ENCODE measurements at places on chromosomes 2 and 18.

GRCh38 chr2:132844585-132844984 lies 174.6 kb upstream of the LYPD1 start:
- DNase-seq = no peak

- no peak for DNase-seq
Observed at GRCh38 chr2:148023861-148024260, 3.0 kb downstream of the MBD5 start.

DNA sequence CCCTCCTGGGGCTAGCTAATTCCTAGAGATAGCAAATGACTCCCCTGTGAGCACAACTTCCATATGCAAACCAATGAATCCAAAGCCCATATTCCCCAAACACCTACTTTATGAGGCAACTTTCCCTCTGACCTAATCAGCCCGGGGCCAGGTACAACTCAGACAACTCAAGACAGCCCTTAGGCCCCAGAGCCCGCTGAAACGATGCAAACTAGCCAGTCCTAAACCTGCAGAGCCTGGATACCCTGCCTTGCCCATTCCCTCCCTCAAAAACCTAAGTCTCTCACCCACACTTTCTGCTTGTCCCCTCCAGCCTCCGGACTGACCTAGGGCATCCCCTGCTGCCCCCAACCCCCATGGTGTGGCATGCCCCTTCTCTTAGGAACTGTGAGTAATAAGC lies 142.8 kb downstream of the ACTR3 start:
- DNase-seq = no peak

- DNase-seq = peak; percentile 76
Observed at GRCh38 chr2:11155381-11156035, at the start of gene SLC66A3. SLC66A3 (plus strand) TSS chr2:11155467; CDS start chr2:11155547, 80 bp downstream.

DNA sequence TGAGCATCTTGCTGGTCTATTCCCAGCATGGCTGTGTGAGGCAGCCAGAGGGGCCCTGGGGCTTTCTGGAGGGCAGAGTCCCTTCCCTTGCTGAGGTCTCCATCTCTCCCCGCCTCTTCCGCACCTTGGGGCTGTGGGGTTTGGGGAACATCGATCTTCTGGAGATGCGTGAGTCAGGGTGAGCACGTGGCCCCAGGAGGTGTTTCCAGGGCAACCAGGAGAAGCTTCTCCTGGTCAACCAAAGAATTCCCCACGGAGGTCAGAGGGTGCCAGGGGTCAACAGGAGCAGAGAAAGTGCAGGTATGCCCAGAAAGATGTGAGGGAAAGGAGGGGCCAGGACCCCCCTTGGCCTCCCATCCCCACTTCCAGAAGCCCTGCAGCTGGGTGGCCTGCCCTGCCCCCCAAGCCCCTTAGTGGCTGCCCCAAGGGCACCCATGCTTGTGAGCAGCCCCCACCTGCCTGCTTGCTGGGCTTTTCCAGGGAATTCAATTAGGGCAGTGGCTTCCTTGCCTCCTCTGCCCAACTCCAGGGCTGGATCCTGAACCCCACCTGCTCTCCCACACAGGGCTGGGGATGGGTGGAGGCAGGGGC lies 2.8 kb upstream of the PROM2 start:
- DNase-seq = peak; percentile 6

DNA sequence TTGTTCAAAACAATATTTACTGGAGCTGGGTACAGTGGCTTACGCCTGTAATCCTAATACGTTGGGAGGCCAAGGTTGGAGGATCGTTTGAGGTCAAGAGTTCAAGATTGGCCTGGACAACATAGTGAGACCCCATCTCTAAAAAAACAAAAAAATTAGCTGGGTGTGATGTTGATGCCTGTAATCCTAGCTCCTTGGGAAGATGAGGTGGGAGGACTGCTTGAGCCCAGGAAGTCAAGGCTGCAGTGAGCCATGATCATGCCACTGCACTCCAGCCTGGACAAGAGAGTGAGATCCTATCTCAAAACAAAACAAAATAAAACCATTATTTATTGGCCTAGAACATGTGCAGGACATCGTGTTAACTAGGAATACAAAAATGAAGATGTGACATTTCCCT lies 77.5 kb downstream of the COLEC12 start:
- DNase-seq = no peak

DNA sequence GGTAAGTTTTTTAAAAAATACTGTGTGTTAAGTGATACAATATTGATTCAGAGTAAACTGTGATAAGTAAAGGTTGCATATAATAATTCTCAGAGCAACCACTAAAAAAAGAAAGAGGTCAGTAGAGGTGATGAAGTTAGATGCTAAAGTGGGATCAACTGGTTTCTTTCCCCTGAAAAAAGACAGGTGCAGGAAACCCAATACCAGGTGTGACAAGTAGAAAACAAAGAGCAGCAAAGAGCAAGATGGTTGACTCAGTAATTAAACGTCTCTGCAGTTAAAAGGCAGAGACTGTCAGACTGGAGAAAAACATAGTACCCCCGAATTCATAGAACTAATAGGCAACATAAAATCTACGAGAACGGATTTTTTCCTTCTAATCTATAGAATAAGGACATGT lies 128.3 kb downstream of the ATP9B start:
- no peak for DNase-seq

- DNase-seq = no peak
Observed at GRCh38 chr2:46545015-46545839, 65.9 kb downstream of the TMEM247 start.

- no peak for DNase-seq
Observed at GRCh38 chr2:216082805-216083204, 1.1 kb downstream of the TMEM169 start.

- DNase-seq = no peak
Observed at GRCh38 chr2:181046833-181047232, 66.4 kb downstream of the UBE2E3 start.

- DNase-seq = no peak
Observed at GRCh38 chr2:127517465-127517864, 8.8 kb downstream of the IWS1 start.

DNA sequence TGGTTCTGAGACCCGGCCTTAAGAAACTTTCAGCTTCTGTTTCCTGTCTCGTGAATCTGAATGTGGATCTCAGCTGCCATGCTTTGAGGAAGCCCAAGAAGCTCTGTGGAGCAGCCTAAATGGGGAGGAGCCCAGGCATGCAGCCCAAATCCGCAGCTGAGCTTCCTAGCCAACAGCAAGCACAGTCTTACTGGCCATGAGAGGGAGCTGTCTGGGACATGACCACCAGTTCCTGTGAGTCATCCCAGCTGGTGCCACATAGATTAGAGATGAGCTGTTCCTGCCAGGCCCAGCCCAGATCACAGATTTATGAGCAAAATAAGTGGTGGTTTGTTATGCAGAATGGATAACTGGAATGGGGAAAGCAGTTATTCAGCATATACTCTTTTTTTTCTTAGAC lies 224.4 kb upstream of the APCDD1 start:
- DNase-seq = no peak

- DNase-seq = no peak
Observed at GRCh38 chr2:96810783-96811192, 5.3 kb upstream of the CNNM3 start.

- no peak for DNase-seq
Observed at GRCh38 chr2:171852366-171852888, 41.6 kb downstream of the SLC25A12 start.

GRCh38 chr2:101710471-101711318 lies 13.2 kb downstream of the MAP4K4 start:
- DNase-seq = no peak

DNA sequence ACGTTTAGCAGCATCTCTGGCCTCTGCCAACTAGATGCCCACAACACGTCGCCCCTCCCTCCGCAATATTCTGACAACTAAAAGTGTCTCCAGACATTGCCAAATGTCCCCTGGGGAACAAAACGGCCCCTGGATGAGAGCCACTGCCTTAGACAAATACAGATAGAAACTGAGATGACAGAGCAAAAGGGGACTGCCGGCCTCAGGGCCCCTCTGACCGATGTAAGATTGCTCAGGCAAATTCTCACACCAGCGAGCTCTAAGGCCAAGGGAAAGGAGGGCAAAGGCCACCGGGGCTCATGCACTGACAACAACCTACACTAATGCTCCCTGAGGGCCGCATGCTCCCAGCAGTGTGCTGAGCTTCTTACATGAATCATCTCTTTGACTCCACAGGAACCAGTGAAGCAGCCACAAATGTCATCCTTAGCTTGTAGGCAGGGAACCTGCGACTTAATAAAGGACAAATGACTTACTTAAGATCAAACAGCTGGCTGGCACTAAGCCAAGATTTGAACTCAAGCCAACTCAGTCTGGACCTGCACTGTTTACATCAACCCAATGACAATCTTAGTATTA lies 228.5 kb downstream of the TTC32 start:
- DNase-seq = no peak

GRCh38 chr2:186457908-186458307 lies 28.2 kb upstream of the ZC3H15 start:
- no peak for DNase-seq

- no peak for DNase-seq
Observed at GRCh38 chr18:79789901-79790890, 7.5 kb upstream of the KCNG2 start.

DNA sequence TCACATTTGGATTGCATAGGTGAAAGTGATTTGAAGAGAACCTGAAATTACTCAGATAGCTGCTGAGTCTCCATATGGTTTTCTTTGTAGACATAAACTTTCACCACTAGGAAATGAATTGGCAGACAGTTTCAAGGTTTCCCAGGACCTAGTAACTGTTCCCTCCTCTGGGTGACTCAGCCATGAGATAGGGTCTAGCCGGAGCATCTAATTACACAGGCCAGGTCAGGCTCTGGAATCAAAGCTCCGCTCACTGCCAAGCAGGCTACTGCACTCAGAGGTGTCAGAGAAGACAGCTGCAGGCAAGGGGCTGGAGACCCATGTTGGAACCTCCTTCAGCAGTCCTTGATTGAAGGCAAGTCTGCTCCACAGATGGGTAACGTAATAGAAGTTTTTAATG lies 429.2 kb downstream of the TNS1 start:
- DNase-seq = no peak

DNA sequence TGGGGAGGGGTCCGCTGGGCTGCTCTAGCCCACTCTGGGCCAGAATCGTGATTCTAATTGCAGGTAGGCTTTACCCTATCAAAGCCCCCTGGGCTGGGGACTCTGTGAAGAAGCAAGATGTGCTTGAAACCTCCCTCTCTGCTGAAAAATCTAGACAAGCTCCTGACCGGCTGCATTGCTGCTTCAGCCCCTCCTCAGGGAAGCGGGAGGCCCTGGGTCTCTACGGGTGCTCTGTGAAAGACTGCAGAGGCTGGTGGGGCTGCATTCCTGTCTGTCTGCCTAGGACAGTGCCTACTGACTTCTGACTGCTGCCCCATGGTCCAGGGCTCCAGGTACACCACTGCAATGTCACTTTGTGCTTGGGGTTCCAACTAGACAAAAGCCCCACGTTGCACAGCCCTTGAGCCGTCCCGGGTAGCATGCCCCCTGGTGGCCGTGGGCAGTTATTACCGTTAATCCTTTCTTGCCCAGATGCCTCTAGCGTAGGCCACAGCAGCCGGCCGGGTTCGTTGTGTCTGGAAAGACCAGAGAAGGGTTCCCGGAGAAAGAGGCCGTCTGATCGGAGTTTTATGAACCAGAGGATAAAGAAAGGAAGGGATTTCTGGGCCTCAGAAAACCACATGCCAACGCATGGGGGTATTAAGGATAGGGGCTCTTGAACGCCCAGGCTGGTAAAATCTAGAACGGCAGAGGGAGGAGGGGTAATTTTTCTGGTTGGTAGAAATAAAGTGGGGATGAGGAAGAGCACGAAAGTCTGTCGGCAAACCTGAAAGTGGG lies 15.9 kb upstream of the C1QL2 start:
- peak; percentile 11 for DNase-seq

GRCh38 chr2:128362176-128362888 lies 43.7 kb upstream of the HS6ST1 start:
- no peak for DNase-seq

- DNase-seq = no peak
Observed at GRCh38 chr2:231900972-231901371, 25.2 kb downstream of the NPPC start.

GRCh38 chr18:52715991-52716390 lies 376.0 kb downstream of the DCC start:
- no peak for DNase-seq

GRCh38 chr18:34370704-34371395 lies 146.1 kb upstream of the NOL4 start:
- DNase-seq = no peak

- no peak for DNase-seq
Observed at GRCh38 chr18:3869848-3870247, 419.9 kb downstream of the TGIF1 start.

DNA sequence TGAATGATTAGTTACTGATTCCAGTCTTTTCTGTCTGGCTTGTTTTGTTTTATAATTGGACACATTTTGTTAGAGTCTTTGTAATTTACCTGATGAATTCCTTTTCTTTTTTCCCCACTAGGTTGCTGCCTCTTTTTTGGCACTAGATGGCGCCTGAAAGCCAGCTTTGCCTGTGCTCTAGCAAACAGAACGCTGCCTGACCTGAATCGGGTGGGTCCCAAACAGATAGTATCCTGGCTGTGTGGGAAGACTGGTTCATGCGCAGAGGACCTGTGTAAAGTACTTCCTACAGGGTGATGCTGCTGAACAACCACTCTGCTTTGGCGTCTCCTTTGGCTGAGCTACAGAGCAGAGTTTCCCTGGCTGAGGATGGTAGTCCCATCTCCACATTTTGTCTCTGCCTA lies 288.2 kb downstream of the IKZF2 start:
- no peak for DNase-seq

DNA sequence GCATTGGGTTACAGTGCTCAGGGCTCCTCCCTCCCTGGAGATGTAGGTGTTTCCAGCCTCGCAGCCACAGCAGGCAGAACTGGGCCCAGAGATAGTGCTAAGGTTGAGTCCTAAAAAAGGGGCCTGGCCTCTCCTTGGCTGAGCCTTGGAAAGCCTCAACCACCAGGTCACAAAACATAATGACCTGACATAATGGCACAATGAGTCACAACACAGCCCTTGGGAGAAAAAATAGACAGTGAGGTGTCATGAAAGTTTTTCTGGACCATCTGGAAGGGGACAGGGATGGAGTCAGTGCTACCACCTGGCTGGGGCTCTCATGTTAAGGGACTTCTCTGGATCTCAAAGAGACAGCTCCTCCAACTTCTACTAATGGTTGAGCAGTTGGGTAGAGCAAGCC lies 92.4 kb upstream of the LCLAT1 start:
- DNase-seq = no peak

DNA sequence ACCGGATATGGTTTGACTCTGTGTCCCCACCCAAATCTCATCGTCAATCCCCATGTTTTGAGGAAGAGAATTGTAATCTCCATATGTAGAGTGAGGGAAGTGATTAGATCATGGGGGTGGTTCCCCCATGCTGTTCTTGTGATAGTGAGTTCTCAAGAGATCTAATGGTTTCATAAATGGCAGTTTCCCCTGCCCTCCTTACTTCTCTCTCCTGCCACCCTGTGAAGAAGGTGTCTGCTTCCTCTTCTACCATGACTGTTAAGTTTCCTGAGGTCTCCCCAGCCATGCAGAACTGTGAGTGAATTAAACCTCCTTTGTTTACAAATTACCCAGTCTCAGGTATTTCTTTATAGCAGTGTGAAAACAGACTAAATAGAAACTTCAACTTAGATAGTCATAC lies 69.5 kb downstream of the SESTD1 start:
- DNase-seq = no peak
